ENCODE measurements at places on chromosomes 4 and X.

DNA sequence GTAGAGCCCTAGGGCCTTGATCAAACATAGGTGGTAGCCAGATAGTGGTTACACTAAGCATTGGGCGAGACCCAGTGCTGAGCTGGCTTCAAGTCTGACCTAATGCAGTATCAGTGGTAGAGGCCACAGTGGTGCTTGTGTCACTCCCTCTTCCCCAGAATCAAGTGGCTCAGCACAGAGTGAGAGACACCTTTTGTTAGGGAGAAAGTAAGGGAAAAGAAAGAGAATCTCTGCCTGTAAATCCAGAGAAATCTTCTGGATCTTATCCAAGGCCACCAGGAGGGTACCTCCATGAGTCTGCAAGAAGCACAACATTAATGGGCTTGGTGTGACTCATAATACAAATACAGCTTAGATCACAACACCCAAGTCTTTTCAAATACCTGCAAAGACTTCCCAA is 117.7 kb upstream of the SLC6A14 start:
- no peak for DNase-seq

DNA sequence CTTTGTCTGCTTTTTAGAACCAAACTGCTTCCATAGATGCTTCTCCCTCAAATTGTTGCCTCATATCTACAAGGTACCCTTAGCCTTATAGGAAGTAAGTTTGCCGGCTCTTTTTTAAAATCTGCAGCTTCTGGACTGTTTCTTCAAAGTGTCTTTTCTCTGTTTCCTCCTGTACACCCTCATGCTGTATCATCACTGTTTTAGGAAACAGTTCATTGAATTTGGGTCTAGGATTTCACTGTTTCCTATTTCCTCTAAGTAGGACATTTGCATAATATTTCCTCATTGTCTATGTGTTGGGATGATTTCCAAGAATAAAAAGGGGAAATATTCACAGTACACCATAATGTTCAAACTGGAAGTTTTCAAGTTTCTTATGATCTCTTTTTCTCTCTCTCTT is 43.0 kb downstream of the BANK1 start:
- DNase-seq, result no peak

DNA sequence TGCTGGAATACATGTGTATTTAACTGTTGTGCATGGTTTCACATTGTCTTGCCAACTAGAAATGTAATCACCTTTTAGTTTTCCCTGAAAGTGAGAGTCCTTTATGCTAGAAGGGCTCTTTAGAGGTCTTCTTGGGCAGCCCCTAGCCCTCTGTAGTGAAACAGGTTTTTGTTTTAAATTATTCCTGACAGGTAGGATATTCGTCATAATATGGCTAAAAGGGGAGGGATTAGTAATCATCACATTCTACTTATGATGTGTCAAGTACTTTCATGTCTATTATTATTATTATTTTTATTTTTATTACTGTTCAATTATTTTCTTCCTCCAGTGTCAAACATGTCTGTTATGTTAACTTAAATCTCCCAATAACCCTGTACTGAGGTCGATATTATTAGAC is 35.5 kb downstream of the MSN start:
- DNase-seq, result no peak

- DNase-seq, result no peak
Observed at GRCh38 chrX:133335027-133335426, 80.3 kb downstream of the GPC4 start.

GRCh38 chr4:106717091-106717490 is 319.0 kb downstream of the DKK2 start:
- DNase-seq, result no peak

DNA sequence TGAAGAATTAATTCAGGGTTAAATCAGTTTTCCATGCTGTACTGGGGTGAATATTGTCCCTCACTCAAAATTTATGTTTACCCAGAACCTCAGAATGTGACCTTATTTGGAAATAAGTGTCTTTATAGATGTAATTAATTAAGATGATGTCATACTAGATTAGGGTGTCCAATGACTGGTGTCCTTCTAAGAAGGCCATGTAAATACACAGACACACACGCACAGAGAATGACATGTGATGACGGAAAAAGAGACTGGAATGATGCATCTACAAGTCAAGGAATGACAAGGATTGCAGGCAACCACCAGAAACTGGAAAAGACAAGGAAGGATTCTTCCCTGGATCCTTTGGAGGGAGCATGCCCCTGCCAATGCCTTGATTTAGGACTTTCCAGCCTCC is 84.6 kb upstream of the GPR34 start:
- DNase-seq, result no peak

GRCh38 chr4:38290366-38290765 is 330.2 kb downstream of the PTTG2 start:
- DNase-seq, result no peak

Measured in activated CD4-positive, alpha-beta T cell treated with anti-CD3 and anti-CD28 coated beads, Interleukin-2, amount 50 U/mL, for 4 hours (primary cell).